ENCODE measurements at places on chromosomes 7 and 10.
A peak's percentile ranks its signal among the peaks of the same experiment; 100 is the strongest.

DNA sequence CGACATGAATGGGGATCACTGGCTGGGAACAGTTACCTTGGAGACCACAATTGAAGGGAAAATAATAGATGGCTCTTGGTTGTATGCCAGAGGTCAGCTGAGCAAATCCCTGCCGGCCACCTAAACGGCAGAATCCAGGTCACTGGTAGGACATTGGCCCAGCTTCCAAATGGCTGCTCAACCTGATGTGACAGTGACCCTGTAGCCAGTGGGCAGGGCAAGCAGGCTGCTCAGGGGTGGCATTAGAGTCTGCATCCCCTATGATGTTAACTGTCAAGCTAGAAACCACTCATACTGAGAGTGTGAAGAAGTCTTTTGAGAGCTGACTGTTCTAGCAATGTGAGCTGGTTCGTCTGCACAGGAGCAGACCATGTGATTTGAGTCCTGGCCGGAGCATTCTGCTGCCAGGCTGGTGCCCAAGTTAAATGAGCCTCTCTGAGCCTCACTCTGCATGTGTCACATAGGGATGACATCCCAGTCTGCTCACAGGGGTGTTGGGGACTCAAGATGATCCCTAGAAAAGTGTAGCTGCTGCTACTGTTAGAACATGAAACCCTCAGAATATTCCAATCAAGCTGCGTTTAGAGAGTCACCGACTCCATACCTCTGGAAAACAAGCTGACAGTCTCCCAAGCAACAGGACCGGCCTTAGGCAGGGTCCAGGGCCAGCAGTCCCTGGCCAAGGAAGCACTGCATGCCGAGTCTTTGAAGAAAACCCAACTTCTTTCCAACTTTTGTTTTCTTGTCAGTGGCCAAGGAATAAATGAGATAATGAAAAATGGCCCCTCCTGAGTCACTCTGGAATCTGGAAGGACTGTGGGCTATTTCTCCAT is 69.7 kb downstream of the VWA2 start:
- peak; percentile 16 for DNase-seq

GRCh38 chr10:18406136-18406535 is 245.3 kb downstream of the NSUN6 start:
- DNase-seq: no peak

GRCh38 chr7:126608339-126608776 is 644.4 kb downstream of the GRM8 start:
- DNase-seq: no peak

DNA sequence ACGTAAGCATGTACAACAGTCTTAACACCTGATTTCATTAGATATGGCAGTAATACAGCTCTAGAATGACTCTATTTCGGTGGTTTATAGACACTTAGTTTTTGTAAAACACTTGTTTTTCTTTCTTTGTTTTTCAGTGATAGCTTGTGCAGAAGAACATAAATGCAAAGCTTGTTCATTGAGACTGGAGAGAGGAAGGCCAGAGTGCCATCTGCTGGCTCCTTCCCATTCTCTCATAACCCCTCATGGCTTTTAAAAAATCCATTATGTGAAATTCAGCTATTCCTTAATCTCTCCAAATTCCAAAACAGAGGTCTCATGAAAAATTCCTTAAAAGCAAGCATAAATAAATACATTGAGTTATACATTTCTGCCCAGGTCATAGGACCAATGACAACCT is 76.3 kb downstream of the CACNB2 start:
- no peak for DNase-seq

- no peak for DNase-seq
These were observed 107.8 kb upstream of the PLXNA4 start for GRCh38 chr7:132683896-132684690.

- no peak for DNase-seq
These were observed 30.6 kb upstream of the TAX1BP1 start for GRCh38 chr7:27709137-27710075.

- no peak for DNase-seq
These were observed 94.6 kb downstream of the ZNF22 start for GRCh38 chr10:45095286-45095685.

- DNase-seq: no peak
These were observed 14.3 kb upstream of the ZNF248 start for GRCh38 chr10:37871568-37872251.

DNA sequence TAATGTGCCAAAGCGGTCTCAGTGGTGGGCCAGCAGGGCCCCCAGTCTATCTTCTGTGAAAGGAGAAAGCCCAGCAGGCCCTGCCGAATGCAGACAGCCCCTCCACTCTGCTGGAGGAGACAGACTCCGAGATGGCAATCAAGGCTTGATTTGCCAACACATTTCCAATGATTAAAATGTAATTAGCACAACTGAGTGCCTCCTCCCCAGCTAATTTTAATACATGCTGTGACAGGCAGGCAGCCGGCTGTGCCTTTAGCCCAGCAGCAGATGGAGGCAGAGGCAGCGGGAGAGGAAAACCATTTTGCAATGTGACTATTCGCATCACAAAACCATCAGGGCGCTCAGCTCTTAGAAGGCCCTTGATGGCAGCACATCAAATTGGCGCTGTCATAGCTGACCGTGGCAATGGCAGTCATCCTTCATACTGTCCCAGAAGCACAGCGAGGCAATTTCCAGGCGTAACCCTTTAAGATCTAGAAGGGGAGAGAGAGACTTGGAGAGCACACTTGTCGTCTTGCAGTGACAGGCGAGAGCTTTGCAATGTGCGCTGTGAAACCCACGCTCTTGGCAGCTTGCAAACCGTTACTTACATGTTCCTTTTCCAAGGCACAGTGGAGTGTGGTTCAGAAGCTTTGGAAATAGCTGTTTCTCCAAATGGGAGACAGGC is 714.8 kb upstream of the GALNT17 start:
- no peak for DNase-seq

DNA sequence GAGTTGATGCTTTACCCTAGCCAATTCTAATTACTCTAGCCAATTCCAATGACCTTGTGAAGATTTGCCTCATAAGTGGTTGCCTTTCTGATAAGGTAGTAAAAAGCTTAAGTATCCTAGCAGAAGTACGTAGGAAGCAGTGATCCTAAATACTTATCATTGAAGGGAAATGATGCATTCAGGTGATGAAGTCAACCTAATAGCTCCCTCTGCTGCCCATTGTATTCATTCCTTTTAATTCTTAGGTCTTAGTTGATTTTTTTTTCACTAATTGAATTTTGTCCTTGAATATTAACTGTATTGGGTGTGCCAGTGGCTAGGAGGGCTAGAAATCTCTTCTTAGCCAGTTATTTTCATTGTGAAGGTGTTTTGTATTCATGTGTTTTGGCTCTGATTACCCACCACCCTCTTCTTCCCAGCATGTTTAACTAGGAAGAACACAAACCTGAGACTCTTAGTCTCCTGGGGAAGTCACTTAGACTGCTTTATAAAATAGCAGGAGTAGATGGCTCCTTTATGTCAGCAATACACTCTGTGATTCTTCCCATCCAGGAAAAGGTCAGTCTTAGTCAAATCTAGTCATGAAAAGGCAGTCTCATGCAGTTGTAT is 46.3 kb downstream of the PLEKHA8 start:
- DNase-seq: no peak

- no peak for DNase-seq
These were observed 197.0 kb downstream of the GLRX3 start for GRCh38 chr10:130333185-130333584.

GRCh38 chr7:129225931-129226572 is 1.2 kb downstream of the AHCYL2 start:
- DNase-seq: no peak

Measured in GM04503 (cell line).